ENCODE measurements at places on chromosomes 12 and 14.

- no peak for DNase-seq
These were observed 86.4 kb upstream of the GPR68 start for GRCh38 chr14:91330856-91331255.

GRCh38 chr12:4974217-4974616 is 64.5 kb downstream of the KCNA1 start:
- no peak for DNase-seq

DNA sequence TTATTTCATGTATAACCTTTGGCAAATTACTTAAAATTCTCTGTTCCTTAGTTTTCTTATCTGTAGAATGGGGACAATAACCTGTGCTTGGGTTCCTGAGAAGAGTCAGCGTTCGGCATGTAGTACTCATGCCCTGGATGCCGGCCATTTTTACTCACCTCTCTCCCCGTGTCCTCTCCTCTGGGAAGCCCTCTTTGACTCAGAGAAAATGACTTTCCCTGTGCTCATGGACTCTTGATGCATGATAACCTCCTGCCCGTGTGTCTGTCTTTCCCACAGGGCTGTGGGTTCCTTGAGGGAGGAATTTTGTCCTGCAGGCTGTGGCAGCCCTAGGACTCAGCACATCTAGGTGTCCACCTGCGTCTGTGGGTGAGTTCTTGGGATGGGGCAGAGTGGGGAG is 5.8 kb upstream of the C1RL start:
- DNase-seq, result no peak

DNA sequence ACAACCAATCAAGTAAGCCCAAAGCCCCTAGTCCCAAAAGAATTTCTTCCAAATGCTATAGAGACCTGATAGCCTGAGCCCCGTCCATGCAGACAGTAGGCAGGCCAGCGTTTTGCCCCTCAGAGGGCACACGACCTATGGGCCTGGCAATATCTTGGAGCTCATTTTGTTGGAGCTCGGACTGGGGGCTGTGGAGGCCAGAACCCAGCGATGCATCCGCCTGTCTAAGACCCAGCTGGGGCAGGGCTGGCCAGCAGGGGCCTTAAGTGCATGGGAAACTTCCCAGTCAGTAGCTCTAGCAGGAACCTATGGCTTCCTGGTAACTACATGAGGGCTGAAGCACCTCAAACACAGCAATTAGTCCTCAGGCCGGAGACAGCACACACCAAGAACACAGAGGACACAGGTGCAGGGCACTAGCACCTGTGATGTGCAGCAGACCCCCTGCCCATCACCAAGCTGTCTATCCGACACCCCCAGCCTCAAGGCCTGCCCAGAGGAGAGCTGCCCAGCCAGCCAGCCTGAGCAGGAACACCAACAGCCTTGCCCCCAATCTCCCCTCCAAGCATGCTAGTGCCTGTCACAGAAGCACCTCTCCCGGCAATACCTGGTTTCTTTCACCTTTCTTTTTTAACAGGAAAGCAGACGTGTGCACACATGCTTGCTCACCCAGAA is 50.8 kb downstream of the ARL6IP4 start:
- no peak for DNase-seq

DNA sequence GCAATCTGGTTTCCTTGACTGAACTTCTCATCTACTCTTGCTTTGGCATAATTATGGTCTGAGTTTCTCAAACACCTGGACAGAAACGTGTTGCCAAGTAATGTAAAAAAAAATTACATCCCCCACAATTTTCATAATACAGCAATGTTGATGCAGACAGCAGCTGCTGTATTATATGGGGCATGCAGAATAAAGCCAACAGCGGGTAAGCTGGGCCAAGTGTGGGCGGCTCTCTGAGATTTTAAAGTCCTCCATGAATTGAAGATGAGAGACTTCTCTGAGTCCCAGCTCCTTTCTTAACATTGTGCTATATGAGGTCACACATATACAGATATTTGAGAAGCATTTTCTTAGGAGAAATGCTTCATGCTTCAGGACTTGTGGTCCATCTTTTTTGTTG is 881.2 kb downstream of the GALC start:
- no peak for DNase-seq

DNA sequence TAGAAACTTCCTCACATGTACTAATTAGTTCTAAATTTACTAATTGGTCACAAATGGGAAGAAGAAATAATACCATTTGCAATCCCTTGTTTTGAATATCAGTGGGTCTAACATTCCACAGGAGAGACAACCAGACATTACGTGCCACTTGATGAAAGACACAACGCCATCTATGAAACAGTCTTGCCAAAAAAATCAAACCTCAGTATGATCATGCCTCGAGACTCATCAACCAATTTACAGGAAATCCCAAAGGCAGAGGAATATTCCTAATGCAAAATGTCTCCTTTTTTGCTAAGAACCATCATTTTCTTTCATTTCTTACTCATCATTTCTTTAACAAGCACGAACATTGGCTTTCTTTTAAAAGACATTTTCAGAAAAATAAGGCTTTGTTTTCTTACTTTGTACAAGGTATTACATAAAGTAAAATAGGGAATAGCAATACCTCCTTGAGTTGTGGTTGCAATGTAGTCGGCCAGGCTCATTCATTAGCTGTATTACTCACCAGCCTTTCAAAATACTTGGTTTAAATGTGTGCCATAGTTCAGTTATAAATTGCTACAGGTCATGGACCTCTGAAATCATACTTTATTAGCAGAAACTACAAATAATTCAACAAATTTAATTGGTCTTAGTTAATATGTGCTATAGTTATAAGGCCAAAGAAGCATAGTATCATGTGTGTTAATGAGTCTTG is 436.2 kb upstream of the FLRT2 start:
- no peak for DNase-seq

DNA sequence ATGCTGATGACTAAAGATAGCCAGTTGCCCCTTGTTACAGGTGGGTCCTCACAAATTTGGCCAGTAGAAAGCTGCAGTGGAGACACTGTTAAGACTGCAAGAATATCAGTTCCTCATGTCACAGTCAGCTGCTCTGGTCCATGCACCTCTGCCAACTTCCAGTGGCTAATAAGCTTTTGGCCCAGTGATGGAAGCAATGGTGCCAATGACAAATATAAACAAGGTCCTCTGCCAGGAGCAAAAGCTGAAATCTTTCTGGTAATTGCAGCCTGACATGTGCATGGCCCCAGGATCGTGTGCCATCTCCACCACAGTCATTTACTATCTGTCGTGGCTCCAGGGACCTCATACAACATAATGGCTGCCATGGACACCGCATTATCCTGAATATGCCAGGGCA is 85.4 kb upstream of the TMEM260 start:
- DNase-seq, result no peak
